ENCODE measurements at places on chromosomes 16 and 17. TPM values are rescaled to one million over a fixed set of nuclear protein-coding genes. Genes with fewer than 3 reads are reported as not detected.
A peak's percentile ranks its signal among the peaks of the same experiment; 100 is the strongest.

GRCh38 chr16:83738923-83739503 lies 68.8 kb upstream of the HSBP1 start:
- no peaks in the 10 kb centered on the region for H3K27me3 ChIP-seq
- no peak overlapping the region for H3K4me3 ChIP-seq
- no peak for DNase-seq
- no peak overlapping the region for H3K27ac ChIP-seq

- H3K27ac ChIP-seq = no peak overlapping the region
- no peaks in the 10 kb centered on the region for H3K36me3 ChIP-seq
- DNase-seq = no peak
Observed at GRCh38 chr17:78523934-78524655, 53.1 kb downstream of the DNAH17 start.

DNA sequence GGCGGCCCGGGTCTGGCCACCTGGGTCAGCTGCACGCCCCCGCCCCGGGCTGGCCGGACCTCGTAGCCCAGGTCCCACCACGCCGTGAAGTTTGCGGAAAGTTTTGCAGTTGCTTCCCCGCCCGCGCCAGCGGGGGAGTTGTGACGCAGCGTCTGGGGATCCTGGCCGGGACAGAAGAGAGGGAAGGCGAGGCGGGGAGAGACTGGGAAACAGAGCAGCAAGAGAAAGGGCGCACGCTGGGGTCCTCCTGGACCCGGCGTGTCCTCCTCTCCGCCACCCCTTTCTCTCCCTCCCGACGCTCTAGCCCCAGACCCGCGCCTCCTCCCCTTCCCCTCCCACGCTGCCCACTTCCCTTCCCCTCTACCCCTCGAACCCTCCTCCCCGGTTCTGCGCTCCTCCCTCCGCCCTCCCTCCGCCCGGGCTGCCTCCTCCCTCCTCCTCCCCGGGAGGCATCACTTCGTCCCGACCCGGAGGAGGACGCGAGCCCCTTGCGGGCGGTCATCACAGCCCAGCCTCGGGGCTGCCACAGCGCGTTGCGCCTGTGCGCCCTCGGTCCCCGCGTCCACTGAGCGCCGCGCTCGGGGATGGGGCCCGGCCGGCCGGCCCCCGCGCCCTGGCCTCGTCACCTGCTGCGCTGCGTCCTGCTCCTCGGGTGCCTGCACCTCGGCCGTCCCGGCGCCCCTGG lies at the start of gene MRC2:
MRC2 (plus strand) TSS at position 452 of the 685 bp plus-strand sequence; CDS start at position 585, 133 bp downstream.
- H3K4me3 ChIP-seq = peak within 1 kb of the TSS; percentile 92
- no peaks in the 10 kb centered on the region for H3K36me3 ChIP-seq
- H3K4me1 ChIP-seq = peaks cover 30% of the 10 kb centered on the region
- no peaks in the 10 kb centered on the region for H3K27me3 ChIP-seq

- H3K27ac ChIP-seq = no peak overlapping the region
- H3K36me3 ChIP-seq = no peaks in the 10 kb centered on the region
- H3K4me1 ChIP-seq = peaks cover 4% of the 10 kb centered on the region
- H3K4me3 ChIP-seq = no peak overlapping the region
Observed at GRCh38 chr17:5825717-5826330, 241.5 kb upstream of the NLRP1 start.

GRCh38 chr16:55728797-55729196 lies 73.0 kb downstream of the SLC6A2 start:
- H3K27me3 ChIP-seq = no peaks in the 10 kb centered on the region
- no peak overlapping the region for H3K4me3 ChIP-seq
- H3K27ac ChIP-seq = no peak overlapping the region
- H3K36me3 ChIP-seq = no peaks in the 10 kb centered on the region
- DNase-seq = no peak

DNA sequence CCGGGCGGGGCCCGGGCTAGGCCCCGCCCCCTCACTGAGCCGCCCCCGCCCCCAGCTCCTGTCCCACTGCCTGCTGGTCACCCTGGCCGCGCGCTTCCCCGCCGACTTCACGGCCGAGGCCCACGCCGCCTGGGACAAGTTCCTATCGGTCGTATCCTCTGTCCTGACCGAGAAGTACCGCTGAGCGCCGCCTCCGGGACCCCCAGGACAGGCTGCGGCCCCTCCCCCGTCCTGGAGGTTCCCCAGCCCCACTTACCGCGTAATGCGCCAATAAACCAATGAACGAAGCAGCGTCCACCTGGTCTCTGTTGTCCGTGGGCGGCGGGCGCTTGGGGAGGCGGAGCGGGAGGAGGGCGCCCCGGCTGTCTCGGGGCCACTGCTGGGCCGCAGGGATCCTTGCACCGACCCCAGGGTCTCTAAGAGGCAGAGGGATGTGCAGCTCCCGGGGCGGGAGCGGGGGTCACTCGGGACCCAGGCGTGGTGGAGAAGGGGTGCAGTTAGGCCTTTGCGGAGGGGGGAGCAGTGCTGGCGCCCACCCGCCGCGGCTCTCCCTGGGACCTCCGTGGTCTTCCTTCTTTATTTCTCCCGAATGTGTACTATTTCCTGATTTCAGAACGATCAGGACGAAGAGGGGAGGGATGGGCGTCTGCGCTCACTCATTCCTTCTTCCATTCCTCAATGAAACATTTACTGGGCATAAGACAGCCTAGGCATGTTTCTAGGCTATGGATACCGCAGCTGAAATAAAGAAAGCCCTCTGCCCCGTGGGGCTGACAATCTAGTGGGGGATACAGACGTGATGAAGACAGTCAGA lies 2.0 kb downstream of the HBZ start:
- H3K36me3 ChIP-seq = no peaks in the 10 kb centered on the region
- no peak overlapping the region for H3K27ac ChIP-seq
- peak overlapping the region; percentile 85 for H3K4me3 ChIP-seq
- DNase-seq = peak; percentile 69
- H3K27me3 ChIP-seq = peaks cover 77% of the 10 kb centered on the region
- H3K4me1 ChIP-seq = peaks cover 5% of the 10 kb centered on the region

- no peak overlapping the region for H3K27ac ChIP-seq
- H3K4me3 ChIP-seq = no peak overlapping the region
- H3K4me1 ChIP-seq = peaks cover 4% of the 10 kb centered on the region
Observed at GRCh38 chr17:41539071-41539492, 11.0 kb upstream of the KRT19 start.

- no peak overlapping the region for H3K27ac ChIP-seq
- H3K36me3 ChIP-seq = peaks cover 2% of the 10 kb centered on the region
- DNase-seq = no peak
- peaks cover 4% of the 10 kb centered on the region for H3K4me1 ChIP-seq
Observed at GRCh38 chr16:88013091-88013609, 61.9 kb downstream of the BANP start.

The PRSS22 gene
- 2.0 TPM for total RNA-seq

The PERCC1 gene
- total RNA-seq = not detected

The ATP2C2 gene
- 2.1 TPM for total RNA-seq

The TGFB1I1 gene
- total RNA-seq = 4.2 TPM

The MMP28 gene
- total RNA-seq = not detected

The TMC7 gene
- total RNA-seq = 2.4 TPM

The ARHGAP44 gene
- total RNA-seq = 10.1 TPM

All from GM23338 (cell line).